Hypothalamus (tissue), 51 donors: ENCODE measurements at places on chromosomes 1 and 21.

- DNase-seq: no peak
Observed at GRCh38 chr1:108843390-108844137, 13.3 kb downstream of the AKNAD1 start.

GRCh38 chr1:64469116-64469976 lies 583 bp upstream of the CACHD1 start:
- DNase-seq: no peak

DNA sequence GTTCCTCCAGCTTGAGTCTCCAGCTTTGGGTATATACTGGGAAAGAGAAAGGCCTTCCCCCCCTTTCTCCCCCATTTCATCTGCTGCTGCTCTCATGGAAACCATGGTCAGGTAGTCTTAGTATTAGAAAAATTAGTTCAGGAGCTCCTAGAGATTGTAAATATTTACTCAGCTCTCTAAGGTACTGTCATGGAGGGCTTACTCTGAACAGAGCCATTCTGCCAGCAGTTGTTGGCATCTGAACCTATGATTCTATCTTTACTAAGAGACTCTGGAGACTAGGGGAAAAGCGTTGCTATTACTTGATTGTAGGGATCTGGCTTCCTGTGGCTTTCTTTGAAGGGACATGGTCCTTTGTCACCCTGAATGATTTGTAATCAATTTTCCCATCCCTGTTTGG lies 6.1 kb downstream of the INTS3 start:
- DNase-seq: no peak

DNA sequence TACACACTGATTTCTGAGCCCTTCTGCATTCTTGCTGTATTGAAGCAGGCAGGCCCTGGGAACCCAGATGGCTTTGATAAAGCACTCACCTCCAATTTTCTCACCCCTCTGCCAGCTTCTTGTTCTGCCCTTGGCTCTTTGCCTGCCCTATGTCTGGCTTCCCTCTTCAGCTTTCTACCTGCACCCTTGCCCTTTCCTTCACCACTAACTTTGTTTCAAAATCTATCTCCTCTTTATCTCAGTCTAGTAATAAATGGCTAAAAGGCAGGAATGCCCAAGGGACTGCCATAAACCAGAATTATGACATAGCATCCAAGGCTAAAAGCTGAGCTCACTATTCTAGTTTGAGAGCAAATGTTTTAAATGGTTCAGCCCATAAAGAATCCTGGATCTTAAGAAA lies 178.7 kb downstream of the TNR start:
- DNase-seq: no peak

DNA sequence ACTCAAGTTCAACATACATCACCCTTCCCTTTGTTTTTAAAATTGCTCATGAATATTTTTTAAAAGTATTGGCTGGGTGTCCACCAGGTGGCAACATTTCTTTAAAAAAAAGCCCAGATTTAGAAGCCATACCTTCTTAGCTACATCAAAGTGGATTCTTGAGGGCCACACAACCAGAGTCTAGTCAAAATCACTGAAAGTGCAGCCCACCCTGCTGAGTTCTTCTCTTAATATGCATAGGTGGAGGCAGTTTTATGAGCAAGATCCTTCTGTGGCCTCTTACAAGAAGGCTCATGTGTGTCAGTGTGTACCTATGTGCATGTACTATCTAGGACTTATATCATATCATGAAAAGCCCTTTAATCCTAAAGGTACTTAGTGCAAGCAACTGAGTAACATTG lies 16.9 kb upstream of the GNG12 start:
- DNase-seq: no peak

GRCh38 chr1:186643614-186644013 lies 36.6 kb downstream of the PTGS2 start:
- no peak for DNase-seq

DNA sequence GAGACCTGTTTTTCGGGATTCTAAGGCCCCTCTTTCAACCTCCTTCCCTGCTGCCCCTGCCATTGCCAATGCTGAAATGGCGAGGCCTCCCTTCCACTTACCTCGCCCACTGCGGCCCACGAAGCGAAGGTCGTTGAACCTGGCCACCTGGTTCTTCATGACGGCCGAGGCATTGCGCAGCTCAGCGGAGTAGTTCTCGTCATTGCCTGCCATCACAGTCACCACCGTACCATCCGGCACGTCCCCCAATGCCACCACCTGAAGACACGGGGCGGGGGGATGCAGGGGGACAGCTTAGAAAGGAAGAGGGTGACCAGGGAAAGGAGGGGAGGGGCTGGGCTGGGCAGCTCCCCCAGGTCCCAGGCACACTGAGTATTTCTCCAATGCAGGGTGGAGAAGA lies 2.6 kb downstream of the RUNX3 start:
- no peak for DNase-seq

DNA sequence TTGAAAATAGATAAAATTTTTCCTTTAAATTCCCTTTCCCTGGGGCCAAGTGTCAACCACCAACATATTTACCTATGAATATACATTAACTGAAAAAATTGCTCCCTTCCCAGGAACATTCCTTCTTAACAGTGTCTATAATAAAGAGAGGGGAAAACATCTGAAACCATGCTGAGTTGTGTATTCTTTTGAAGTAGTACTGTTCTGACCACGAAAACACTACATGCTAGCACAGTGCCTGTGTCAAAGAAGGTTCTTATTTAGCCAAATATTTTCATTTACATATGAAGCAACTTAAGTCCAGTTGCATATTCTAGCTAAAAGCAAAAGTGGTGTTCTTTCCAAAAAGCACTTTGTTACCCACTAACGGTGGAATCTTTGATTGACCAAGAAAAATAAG lies 311.2 kb downstream of the VAV3 start:
- DNase-seq: no peak

- no peak for DNase-seq
Observed at GRCh38 chr1:211474451-211474850, 17.5 kb downstream of the RD3 start.

DNA sequence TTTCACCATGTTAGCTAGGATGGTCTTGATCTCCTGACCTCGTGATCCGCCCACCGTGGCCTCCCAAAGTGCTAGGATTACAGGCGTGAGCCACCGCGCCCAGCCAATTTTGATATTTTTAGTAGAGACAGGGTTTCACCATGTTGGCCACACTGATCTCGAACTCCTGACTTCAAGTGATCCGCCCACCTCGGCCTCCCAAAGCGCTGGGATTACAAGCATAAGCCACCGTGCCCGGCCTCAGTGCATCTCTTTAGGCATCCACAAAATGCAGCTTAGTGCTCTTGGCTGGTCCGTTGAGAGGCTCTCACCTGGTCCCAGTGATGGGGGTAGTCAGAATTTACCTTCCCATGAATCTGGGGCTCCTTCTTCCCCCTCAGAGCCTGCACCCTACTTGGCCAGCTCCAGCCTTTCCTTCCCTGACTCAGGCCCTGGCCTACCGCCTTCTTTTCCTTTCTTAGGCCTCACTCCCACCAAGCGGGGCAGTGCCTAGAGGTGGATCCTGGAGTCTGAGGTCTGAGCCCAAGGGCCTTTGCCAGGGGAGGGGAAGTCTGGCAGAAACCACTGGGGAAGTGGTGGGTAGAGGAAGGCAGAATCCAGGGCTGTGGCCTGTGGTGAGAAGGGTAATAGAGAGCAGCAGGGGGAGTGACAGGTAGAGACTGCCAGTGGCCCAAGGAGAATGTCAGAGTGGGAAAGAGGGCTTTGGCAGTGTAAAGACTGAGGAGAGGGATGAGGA lies 3.7 kb downstream of the LENEP start:
- DNase-seq: no peak

DNA sequence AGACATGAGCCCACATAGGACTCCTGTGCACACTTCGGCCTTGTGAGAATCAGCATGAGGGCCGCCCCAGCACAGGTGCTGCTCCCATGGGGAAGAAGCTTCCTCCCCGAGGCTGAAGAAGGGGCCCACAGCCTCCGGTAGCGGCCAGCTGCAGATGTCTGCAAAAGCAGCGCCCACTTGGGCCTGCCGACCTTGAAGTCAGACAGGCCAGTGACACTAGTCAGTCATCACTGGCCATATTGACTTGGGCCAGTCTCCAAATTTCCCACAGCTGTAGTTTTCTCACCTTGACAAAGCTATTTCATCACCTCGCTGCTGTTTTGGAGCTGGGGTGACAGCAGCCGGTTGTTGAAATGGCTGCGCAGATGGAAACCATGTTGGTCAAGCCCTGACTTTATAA lies 83.0 kb downstream of the RIPK4 start:
- DNase-seq: no peak

DNA sequence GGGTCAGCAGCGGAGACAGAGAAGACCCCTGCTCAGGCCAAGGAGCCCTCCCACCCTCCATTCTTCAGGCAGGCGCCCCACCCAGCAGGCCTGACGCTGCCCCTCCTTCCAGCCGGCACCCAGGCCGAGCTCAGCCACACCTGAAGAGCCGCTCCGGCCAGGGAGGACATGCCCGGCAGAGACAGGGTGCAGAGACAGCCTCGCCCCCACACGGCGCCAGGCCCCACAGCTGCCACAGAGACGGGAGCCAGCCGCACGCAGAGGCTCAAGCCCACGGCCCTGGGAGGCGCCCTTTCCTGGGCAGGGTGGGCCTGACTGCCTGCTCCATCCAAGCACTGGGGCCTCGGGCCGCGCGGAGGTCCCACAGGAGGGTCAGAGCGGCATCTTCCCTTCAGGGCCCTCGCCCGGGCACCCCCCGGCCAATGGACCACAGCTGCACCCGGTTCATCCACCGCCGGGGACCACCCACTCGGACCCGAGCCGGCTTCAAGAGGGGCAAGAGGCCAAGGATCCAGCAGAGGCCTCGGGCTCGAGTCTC lies 5.2 kb downstream of the TTLL10 start:
- no peak for DNase-seq
